ENCODE measurements at places on chromosomes 3 and 15. TPM values are rescaled to one million over a fixed set of nuclear protein-coding genes. Genes with fewer than 3 reads are reported as not detected.

- no peak for DNase-seq
These were observed 306.3 kb downstream of the ZPLD1 start for GRCh38 chr3:102741105-102741504.

DNA sequence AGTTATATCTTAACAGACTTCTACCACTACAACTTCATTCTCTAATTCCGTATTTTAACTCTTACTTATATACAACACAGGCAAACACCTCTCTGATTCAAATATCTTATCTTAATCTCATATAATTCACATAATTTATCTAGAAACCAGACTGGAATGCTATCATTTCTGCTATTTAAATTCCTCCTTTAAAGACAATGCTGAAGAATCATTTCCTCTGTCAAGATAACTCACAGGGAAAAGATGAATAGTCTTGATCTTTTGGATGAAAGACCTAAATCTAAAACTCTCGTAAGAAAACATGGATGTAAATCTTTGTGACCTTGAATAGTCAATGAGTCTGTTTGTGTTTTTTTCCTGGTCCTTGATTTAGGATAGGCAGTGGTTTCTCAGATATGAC lies 135.3 kb upstream of the PLXND1 start:
- no peak for DNase-seq

- no peak for DNase-seq
These were observed 32.4 kb downstream of the MYL3 start for GRCh38 chr3:46830801-46831200.

GRCh38 chr3:172090035-172090434 lies 50.7 kb downstream of the FNDC3B start:
- no peak for DNase-seq

GRCh38 chr15:93800805-93801204 lies 430.6 kb upstream of the MCTP2 start:
- DNase-seq, result no peak

DNA sequence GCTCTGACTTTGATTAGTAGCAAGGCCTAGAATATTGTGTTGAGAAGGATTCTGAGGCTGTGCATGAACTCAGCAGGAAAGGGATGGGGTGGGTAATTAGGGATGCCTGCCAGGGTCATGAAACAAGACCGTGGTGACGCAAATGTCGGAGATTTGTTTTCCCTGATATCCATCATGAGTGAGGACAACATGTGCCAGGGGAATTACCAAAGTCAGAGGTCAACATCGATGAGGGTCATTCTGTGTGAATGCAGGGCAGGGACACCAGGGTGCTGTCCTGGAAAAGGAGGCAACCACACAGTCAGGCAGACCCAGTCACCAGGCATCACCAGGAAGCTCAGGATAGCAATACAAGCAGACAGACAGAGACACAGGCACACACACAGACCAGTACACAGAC lies 52.2 kb downstream of the SLCO2A1 start:
- no peak for DNase-seq

DNA sequence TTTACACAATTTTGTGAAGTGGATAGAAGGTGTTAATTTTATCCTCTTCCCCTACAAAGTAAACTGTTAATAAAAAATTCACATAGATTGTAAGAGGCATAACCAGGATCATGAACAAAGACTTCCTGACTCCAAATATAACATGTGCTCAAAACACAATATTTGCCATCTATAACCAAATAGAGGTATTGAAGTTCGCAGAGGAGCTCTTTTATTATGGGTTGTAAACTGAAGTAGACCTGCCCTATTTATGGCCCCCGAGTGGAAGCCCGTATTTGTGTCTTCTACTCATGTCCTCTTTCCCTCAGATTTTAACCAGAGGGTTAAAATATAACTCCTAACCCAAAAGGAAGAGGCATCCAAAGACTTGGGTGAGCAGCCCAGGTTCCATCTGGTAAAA lies 285.6 kb upstream of the COL8A1 start:
- no peak for DNase-seq

GRCh38 chr15:86236356-86237110 lies 156.9 kb downstream of the AGBL1 start:
- no peak for DNase-seq

DNA sequence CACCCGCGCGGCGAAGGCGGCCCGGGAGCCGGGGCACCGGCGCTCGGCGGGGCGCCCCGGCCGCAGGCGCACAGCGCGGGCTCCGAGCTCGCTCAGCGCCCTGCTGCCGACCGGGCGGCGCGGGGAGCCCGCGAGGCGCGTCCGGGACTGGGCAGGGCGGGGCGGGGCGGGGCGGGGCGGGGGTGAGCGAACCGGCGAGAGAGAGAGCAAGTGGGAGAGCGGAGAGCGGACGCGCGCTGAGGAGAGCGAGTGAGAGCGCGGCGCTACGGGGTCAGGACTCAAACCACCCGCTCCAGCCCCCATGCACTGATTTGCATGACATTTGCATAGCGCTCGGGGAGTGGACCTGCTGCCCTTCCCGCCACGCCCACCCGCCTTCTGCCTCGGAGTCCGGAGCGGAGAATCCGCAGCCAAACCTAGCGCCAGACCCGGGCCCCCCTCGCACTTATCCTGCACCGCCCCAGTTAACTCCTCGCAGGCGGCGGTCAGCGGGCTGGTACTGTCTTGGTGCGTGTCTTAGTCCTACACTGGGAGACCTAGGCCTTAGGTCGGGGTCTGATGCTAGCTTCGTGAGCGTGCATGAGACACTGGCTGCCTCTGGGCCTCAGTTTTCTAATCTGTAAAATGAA lies at the start of gene MYLK:
TSS of gene MYLK (minus strand) at position 130 of the 629 bp plus-strand sequence. CDS start 90,491 bp downstream, outside the sequence.
- DNase-seq, result peak; percentile 66

- no peak for DNase-seq
These were observed 55.9 kb downstream of the LIPC start for GRCh38 chr15:58487724-58488120.

GRCh38 chr3:171169866-171170265 lies 143.3 kb upstream of the SLC2A2 start:
- no peak for DNase-seq

GRCh38 chr15:68888419-68888818 lies 41.9 kb upstream of the SPESP1 start:
- no peak for DNase-seq

DNA sequence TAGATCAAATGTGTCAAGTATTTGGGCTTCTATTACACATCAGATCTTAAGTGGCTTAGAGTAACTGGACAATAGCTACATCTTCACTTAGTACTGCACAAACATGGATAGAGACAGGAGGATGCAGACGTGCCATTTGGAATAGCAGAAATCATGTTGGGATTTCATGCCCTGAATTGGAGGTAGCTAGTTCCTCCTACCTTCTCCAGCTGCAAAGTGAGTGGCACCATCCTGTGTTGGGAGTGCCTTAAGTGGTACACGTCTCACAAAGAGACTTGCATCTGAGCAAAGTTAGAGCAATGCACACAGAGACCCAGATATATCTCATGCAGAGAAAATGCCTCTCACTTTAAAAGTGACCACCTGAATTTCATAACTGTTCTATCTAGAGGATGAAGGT lies 136.5 kb downstream of the SSR3 start:
- DNase-seq, result no peak

DNA sequence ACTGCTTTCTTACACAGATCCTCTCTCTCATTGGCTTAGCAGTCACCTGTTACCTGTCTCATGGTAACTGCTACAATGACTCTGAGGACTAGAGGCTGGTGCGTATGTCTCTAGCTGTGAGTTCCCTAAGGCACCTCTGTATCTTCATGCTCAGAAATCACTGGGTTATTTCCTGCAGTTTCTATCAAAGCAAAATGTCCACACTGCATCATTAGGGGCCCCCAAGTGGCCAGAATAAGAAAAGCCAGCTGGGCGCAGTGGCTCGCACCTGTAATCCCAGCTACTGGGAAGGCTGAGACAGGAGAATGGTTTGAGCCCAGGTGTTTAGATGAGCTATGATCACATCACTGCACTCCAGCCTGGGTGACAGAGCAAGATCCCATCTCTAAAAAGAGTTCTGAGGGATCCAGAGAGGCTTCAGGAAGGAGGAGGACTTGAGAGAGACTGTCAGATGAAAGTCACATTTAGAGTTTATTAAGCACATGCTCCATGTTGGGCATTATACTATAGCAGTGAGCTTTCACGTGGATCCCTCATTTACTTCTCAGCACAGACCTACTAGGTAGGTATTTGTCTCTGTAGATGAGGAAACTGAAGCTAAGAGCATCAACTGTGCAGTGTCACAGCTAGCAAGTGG lies 2.3 kb upstream of the VPS18 start:
- peak; percentile 82 for DNase-seq

DNA sequence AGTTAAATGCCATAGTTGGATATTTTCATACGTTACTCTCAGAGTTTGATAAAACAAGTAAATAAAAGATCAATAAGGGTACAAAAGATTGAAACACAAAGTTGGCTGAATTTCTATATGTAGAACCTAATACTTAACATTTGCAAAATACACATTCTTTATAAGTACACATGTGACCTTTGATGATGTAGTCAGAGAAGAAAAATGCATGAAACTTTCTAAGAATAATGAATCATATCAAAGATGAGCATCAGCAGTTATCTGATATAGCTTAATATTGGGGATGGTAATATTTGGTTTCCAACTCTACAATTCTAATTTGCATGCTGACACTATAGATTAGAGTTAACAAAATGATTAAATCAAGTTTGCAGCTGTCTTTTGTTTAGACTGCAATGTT lies 188.0 kb upstream of the TGFBR2 start:
- DNase-seq, result no peak

DNA sequence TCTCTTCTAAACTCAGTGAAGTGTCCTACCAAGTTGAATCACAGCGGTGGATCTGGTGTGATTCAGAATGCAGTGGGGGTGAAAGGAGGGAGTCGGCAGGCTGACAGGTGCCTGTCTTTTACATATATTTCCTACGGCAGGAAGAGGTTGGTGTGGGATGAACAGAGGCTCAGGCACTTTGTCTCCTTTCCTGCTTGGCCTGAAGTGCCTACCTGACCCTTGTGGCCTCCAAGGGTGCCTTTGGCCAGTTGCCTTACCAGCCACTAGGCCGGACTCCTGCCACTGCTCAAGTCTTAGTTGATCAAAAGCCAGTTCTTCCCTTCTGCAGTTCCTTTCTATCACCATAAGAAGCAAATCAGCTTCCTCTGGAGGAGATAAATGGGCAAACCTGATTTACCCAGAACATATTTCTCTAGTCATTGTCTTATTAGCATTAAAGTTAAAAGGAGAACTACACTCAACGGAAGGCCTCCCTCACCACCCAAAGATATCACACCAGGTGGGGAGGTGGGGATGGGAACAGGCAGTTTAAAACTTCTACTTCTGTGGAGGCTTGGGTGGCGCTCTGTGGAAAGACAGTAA lies 52.1 kb downstream of the CRTC3 start:
- no peak for DNase-seq

DNA sequence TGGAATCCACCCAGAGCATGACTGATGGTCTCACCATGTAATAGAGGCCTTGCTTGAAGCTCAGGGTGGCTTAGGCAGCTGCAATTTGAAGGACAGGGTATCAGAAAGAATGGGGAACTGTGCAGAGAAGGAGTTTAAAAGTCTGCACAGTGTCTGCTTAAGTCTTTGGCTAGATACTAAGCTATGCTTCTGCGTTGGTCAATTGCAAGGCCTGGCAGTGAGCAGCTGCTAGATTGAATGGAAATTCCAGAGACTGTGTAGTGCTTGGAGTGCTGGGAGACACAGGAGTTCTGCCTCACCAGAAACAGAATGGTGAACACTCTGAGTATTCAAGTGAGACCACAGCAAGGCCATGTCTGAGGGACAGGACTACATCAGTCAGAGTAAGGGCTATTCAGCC lies 17.3 kb upstream of the ATP10A start:
- DNase-seq, result no peak

GRCh38 chr3:19559724-19560442 lies 374.1 kb downstream of the EFHB start:
- no peak for DNase-seq

DNA sequence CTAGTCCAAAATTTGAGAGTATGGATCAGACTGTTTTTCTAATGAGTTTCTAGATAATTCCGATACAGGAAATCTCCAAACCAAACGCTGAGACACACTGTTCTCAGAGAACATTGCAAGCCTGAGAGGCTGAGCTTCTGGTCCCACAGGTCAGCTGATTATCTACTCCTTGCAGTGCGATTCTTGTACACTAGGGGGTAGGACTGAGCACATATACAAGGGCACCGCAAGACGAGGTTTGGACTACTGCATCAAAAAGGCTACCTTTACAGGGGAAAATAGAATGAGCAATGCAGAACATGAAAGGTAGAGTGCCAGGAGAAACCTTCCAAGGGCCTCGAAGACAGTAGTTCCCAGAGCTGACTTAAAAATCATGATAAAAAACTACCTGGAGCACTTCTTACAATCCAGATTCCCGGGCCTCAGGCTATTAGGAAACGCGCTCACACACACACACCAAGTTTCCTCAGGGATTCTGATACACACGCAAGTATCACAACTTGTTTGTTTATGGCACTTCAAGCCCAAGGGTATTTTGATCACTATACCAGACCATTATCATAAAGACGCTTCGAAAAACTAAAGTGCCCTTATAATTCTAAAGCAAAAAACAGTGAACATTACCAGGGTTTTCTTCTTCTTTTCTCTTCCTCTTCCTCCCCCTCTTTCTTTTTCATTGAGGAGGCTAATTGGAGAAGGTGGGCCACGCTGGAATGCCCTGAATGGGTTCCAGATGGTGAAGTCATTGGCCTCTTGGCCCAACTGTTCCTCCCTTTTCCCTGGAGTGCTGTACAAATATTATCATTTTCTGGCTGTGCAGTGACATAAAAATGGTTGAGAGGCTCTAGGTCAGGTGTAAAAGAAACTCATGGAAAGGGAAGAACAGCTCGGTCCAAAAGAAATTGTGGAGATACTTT lies 61.8 kb downstream of the SLC12A8 start:
- no peak for DNase-seq

GRCh38 chr15:96858694-96859093 lies 528.2 kb downstream of the NR2F2 start:
- no peak for DNase-seq

- no peak for DNase-seq
These were observed 43.4 kb downstream of the MUC20 start for GRCh38 chr3:195763843-195764825.

Gene GHSR
- total RNA-seq, result not detected

Gene CHRNA7
- 5.3 TPM for total RNA-seq

Gene GOLGA8T
- total RNA-seq, result not detected

Gene TRH
- not detected for total RNA-seq

Gene TMEM207
- total RNA-seq, result not detected

Gene MKRN2OS
- total RNA-seq, result 2.2 TPM

Gene ECE2
- 2.2 TPM for total RNA-seq
